ENCODE measurements at places on chromosomes 6 and 20.

GRCh38 chr20:20215976-20216727 lies 151.8 kb upstream of the INSM1 start:
- DNase-seq: no peak

DNA sequence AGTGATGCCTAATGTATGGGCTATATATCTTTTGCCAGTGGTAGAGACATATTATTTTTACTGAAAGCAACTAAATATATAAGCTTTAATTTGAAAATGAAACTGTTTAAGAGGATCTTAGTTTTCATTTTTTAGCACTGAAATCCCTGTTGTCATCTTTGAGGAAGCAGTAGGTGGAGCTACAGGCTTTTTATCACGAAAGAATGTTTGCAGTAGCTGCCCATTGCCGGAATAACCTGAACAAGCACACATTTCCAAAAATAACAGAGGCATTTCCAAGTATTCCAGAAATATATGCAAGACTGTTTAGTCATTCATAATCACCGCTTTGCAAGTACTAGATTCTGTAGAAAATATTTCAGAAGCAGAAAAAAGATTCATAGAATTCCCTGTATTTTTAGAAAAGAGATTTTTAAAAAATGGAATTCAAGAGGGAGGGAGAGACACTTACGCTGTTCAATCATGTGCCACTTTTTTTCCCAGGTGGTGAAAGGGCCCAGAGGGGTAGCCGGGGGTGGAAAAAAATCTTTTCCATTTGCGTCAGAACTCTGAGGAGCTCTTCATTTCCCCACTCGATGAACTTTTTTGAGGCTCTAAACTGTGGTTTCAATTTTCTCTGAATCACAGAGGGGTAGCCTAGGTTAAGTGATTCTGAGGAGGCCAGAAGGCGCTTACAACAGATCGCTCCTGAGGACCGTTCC lies 142.5 kb upstream of the FERMT1 start:
- DNase-seq: no peak

GRCh38 chr6:82363428-82364086 lies at the start of gene TPBG:
Gene TPBG, plus strand, starts transcription at chr6:82363817. Its CDS starts 1,145 bp downstream, at chr6:82364962.
- peak; percentile 41 for DNase-seq

GRCh38 chr20:62823688-62824475 lies 7.0 kb downstream of the COL9A3 start:
- DNase-seq: no peak

DNA sequence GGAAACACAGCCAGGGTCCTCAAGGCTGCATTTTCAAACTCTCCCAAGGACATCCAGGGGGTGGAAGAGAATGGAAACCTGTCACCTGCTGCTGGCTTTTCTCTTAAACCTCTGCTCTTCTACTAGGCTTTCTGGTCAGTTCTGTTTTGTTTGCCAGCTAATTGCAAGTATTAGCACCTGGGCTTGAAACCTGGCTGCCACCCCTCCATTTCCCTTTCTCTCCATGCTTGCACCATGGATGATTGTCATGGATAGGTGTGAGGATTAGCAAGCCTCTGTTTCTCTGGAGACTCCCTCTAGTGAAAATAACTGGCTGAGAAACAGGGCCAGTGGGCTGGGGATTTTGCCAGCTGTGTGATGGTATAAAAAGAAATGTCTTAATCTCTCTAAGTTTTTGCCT lies 33.0 kb upstream of the GPR6 start:
- no peak for DNase-seq

GRCh38 chr20:1331101-1331500 lies 2.2 kb upstream of the SDCBP2 start:
- no peak for DNase-seq

- no peak for DNase-seq
These were observed 13.1 kb downstream of the QRSL1 start for GRCh38 chr6:106642476-106642875.

GRCh38 chr6:37695273-37695672 lies 2.4 kb downstream of the MDGA1 start:
- DNase-seq: no peak

DNA sequence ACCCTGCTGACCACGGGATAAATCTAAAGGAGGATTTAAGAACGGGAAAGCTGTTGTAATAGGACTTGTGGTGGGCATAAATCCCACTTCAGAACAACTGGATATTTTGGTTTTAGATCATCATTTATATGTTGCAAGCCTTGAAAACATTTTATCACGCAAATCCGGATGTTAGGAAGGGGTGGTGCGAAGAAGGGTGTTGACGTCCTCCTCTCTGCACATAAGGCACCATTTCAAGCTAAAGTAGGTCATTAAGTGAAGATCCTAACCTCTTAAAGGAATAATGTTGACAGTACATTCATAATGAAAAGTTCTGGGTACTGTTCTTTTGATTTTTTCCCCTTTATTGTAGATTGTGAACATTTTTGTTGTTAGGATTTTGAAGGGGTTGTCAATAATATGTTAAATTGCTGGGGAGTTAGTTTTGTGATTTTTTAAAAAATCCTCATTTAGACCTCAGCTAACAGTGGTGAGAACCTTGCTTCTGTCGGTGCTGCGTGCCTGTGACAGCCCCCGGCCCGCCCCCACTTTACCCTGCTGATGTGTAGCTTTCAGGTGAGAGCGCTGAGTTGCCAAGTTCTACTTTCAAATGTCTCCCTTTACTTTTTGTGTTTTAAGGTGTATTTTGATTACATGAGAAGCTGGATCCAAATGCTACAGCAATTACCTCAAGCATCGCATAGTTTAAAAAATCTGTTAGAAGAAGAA lies 88.8 kb downstream of the MAP3K4 start:
- peak; percentile 60 for DNase-seq

DNA sequence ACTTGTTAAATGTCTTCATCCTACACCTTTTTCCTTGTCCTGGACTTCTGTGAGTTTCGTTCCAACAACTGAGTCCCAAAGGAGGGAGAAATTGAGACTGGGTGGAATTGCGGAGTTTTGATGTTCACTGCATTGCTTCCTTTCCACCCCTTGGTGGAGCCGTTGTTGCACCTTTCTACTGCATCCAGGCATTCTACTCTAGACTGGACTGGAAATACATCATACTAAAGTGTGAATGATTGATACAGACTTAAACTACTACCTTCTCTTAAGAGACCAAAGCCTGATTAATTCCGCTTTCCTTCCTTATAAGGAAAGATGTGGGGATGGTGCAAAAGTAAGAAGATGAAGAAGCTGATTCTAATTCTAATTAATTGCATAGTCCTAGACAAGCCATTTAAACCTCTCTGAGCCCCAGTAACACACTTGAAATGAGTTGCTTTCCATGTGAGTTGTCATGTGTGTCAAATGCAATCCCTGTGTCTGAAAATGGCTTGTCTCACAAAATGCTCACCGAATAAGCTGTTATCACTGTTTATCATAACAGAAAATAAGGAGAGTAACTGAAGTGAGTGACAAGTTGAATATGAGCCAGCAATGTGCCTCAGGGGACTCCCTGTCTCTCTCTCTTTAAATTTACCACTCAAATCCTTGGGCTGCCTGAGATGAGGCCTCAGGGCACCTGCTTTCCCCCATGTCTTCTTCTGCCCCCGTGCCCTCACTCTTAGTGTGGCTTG lies 338.3 kb upstream of the CHD6 start:
- DNase-seq: no peak

GRCh38 chr20:58537831-58538230 lies 22.6 kb upstream of the APCDD1L start:
- DNase-seq: no peak

DNA sequence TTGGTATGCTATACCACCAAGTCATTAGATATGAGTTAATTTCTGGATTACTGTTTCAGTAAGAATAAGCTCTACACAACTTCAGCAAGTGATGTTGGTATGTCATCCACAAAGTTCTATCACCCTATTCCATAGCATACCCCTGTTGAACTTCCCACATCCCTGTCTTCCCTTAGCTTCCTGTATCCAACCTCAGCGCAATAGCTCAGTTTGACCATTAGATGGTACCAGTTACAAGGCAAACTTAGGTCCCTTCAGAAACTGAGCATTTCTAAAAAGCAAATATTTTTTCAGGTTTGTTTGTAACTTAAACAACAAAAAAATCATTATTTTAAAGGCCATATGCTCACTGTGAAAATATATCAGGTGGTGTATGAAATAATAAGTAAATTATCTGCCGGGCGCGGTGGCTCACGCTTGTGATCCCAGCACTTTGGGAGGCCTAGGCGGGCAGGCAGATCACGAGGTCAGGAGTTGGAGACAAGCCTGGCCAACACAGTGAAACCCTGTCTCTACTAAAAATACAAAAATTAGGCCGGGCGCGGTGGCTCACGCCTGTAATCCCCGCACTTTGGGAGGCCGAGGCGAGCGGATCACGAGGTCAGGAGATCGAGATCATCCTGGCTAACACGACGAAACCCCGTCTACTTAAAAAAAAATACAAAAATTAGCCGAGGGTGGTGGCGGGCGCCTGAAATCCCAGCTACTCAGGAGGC lies 8.8 kb upstream of the MOG start:
- DNase-seq: no peak

DNA sequence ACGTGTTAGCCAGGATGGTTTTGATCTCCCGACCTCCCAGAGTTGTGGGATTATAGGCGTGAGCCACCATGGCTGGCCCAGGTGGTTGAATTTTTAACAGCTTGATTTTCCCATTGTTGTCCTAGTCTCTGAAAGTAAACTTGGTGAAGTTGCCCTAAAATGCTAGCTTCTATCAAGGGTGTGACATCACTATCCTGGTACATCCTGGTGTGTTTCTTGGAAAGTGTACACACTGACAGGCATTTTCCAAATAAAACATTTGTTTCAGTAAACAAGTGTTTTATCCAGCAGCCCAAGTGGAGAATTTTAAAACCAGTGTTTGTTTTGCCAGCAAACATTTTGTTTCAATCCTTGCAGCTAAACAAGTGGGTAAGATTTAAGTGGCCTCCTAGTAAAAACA lies 40.5 kb upstream of the RREB1 start:
- DNase-seq: no peak

DNA sequence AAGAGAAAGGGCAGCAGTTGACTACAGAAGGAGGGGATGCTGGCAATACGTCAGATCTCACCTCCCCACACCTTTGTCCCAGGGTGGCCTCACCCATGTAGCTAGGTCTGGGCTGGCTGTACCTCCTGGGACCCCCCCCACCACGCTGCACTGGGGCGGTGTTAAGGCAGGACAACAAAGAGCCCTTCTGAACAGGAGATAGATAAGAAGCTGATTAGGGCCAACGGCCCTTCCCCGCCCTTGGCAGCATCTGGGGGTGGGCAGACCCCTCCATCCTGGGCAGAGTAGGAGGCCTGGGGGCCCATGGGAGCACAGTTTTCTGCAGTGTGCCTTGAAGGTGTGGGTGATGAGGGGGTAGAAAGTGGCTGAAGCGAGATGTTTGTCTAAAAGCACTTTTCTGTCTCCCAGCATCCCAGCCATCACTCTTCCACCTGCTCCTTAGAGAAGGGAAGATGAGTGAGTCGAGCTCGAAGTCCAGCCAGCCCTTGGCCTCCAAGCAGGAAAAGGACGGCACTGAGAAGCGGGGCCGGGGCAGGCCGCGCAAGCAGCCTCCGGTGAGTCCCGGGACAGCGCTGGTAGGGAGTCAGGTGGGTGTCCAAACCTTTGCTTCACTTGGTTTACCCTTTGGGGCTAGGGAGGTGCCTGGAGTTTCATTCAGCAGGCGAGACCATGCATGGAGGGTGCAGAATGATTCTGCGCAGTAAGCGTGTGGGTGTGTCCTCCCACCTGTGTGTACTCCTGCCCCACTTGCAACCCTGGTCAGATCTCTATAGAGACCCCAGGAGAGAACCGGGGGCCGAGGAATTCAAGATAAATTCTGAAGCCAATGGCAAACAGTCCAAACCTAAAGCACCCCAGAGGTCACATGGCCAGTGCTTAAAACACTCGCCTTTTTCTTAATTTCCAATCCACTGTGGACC lies 3.9 kb downstream of the HMGA1 start:
- no peak for DNase-seq

- DNase-seq: peak; percentile 61
These were observed 32.3 kb downstream of the YTHDF1 start for GRCh38 chr20:63183422-63184146.

GRCh38 chr6:155648301-155648700 lies 192.7 kb upstream of the NOX3 start:
- DNase-seq: no peak

- DNase-seq: no peak
These were observed 327.8 kb upstream of the MAN1A1 start for GRCh38 chr6:119677384-119677783.

GRCh38 chr6:134122775-134123174 lies 70.4 kb upstream of the SLC2A12 start:
- no peak for DNase-seq

DNA sequence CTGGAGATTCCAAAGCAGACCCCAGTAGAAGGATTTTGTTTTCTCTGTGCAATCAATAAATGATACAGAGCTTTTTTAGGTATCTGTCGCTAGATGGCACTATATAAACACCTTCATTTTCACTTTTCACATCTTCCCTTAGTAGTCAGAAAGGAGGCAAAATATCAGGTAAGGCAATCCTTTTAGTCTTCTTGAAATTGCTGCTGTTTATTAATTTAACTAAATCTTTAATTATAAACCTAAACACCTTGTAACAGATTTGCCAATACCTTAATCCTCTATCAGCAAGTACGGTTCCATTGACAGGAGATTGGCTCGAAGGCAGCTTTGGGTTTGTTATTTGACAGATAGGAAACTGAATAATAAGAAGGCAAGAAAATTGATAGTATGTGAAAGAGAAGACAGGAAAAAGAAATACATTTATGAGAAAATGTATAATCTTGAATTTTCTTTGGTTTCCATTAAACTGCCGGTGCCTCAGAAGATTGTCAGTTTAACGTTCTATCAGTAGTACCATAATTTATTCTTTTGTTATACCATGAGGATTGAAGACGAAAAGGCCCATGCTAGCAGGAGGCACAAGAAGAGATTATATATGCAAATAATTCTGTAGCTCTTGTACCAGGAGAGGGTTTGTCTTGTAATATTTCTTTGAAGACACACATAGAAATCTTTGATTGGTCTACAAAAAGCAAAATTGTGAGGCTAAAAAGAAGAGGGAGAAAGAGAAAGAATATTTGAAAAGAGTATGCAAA lies 23.5 kb upstream of the IBTK start:
- DNase-seq: no peak

- no peak for DNase-seq
These were observed 13.1 kb upstream of the LIN28B start for GRCh38 chr6:104943781-104944180.

- DNase-seq: no peak
These were observed 200.3 kb upstream of the QKI start for GRCh38 chr6:163214259-163214658.

- DNase-seq: no peak
These were observed 63.2 kb upstream of the TIAM2 start for GRCh38 chr6:154931711-154932424.

- DNase-seq: peak; percentile 26
These were observed 24.4 kb downstream of the QKI start for GRCh38 chr6:163438940-163439335.

GRCh38 chr6:24229696-24230405 lies 103.8 kb downstream of the NRSN1 start:
- DNase-seq: no peak
